Mammary epithelial cell (primary cell): ENCODE measurements at places on chromosomes 2 and 18.

- peak; percentile 93 for DNase-seq
Measured at GRCh38 chr2:85705680-85706039, 11.5 kb downstream of the GNLY start.

- no peak for DNase-seq
Measured at GRCh38 chr18:37412829-37413228, 152.8 kb downstream of the CELF4 start.

DNA sequence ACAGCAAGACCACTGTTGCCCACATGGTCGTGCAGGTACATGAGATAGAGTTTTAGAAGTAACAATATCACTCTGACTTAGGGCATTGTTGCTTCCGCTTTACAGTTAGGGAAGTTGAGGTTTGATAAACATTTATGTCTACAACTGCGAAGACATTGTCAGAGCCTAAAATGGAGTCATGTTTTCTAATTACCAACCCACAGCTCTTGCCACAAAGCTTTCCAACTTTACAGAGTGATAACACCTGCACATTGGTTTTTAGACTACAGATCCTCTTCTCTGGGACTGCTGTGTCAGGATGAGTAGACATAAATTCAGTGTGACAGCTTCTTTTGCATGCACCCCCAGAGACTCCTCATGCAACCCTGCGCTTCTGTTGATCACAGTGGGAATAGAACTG is 119.0 kb downstream of the FEZ2 start:
- no peak for DNase-seq

- no peak for DNase-seq
Measured at GRCh38 chr18:47716632-47717185, 213.8 kb downstream of the SMAD2 start.

DNA sequence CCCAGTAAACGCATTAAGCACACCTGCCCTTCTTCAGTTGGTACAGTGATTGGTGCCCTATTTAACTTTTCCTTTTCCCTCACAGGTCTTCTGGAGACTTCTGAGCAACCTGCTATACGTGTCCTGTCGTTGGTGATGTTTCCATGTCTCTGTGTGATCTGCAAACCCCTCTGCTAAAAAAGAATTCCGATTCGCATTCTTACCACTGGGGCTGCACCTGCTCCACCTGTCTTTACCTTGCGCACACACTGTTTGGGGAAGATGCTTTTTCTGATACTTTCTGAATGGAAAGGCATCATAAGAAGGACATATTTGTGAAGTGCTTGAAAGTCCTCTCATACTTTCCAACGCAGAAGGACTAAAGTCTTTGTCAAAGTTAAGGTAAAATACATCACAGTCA is 323.9 kb upstream of the SOX11 start:
- DNase-seq = no peak

- DNase-seq = no peak
Measured at GRCh38 chr2:70362661-70363060, 60.8 kb upstream of the FAM136A start.

GRCh38 chr2:229409751-229410181 is 138.7 kb upstream of the PID1 start:
- DNase-seq = no peak

DNA sequence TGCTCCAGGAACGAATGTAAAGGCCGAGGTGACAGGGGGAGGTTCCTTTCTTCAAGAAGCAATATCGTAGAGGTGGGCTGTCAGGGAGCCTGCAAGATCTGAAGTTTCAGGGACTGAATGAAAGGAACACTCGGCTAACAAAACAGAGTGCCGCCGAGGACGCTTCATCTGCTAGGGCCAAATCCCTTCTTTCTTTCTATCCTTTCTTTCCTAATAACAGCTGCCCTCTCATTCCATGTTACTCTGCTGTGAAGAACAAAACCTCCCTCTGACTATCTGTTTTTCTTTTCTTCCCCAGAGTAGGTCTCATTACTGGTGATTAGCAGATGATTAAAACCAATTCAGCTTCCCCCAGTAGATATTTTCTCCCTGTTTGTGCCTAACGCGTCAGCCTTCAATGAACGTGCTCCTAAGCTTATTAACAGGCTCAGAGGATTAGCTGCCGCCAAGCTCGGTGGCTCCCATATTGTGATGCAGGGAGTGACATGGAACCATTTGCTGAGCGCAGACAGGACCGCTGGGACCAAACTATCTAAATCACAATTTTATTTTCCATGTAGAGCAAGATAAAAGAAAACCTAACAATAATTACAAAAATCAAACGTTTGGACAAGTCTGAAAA is 414.6 kb downstream of the TMEM182 start:
- DNase-seq = no peak

- DNase-seq = no peak
Measured at GRCh38 chr2:198279026-198279425, 474.6 kb downstream of the PLCL1 start.

DNA sequence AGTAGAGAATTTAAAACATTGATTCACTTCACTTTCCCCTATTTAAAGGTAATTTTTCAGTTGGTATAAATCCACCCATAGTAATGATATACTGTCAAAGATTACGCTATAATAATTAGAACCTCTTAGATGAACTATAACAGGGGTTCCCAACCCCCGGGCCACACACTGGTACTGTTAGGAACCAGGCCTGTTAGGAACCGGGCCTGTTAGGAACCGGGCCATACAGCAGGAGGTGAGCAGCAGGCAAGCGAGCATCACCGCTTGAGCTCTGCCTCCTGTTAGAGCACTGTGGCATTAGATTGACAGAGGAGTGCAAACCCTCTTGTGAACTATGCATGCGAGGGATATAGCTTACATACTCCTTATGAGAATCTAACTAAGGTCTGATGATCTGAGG is 34.0 kb upstream of the CD302 start:
- DNase-seq = no peak

- peak; percentile 60 for DNase-seq
Measured at GRCh38 chr2:235766278-235766677, 272.4 kb downstream of the AGAP1 start.

DNA sequence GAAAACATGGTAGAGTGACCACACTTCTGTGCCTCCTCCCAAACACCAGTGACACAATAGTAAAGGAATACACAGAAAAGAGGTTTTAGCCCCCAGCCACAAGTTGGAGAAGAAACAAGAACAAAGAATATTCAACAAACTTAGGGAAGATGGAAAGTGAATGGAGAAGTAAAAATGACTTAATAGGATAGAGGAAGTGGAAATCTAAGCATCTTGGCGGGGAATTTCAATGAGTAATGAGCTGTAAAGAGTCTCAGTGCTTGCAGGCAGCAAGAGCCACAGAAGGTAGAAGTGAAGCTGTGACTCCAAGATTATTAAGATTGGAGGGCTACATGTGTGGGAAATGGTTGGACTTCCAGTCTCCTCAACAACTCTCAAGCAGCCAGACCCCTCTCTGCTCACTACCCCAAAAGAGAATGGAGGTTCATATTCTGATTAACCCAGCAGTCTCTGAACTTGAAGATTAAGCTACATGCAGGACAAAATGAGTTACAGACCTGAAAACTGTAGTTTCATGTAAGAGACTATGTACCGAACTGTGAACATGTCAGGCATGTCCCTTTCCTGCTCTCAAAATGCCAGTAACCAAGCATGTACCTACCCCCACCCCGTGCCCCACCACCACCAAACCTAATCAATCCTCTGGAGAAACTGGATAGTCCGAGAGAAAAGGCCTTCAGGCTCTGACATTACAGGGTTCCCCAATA is 16.9 kb upstream of the HNRNPLL start:
- peak; percentile 35 for DNase-seq

DNA sequence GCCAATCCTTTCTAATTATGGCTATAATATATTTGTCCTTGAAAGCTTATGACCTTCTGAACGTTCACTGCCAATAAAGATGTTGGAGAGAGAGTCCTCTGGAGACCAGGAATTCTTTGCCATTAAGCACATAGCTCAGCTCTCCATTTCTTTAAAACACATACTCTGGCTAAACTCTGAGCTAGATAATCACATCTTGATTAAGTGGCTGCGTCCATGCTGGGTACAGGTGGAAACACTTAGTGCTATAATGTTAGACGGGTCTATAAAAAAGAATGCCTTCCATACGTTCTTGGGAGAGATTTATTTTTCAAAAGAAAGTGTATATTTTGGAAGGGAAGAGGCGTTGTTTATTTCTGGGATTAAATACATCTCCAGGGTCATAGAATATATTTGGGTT is 314.5 kb downstream of the LPIN1 start:
- DNase-seq = no peak

- DNase-seq = no peak
Measured at GRCh38 chr2:154709215-154709614, 10.7 kb downstream of the KCNJ3 start.

DNA sequence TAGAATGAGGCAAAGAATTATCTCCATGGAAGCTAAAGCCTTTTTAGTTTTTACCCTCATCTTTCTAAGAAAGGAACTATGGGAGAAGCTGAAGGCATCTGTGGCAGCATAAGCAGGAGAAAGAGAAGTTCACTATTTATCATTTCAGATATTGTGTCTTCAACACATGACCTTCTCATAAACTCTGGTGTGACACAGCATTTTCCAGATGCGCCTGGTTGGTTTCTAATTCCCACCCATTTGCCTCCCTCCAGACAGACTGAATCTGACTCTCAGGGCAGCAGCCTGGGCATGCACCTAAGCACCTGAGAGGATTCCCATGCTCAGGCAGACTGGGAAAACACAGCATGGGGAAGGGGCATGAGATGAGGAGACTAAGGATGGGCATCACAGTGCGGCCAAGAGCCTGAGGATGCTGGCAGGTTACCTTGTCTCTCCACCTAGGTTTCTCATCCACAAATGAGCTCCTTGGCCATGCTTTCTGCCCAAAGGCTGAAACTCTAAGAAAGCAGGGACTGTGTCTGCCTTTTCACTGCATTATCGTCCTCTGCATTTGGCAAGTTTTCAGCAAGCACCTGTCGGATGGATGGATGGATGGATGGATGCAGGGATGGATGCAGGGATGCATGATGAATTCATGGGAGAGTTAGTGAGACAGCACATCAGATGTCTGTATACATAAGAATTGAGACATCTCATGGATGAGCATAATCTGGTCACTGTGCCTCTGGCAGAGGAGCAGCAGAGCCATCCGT is 28.8 kb upstream of the SULT1C4 start:
- DNase-seq = no peak

DNA sequence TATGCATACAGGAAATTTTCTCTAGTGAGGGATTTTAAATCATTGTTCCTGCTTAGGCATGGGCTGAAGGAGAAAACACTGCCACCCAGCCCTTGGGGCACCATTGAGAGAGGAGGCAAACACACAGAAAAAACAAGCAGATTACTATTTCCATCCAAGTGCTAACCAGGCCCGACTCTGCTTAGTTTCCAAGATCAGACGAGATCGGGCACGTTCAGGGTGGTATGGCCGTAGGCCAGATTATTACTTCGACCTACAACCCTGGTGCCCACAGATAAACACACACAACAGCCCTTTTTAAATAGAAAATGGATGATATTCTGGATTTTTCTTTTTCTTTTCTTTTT is 45.4 kb upstream of the RHOB start:
- peak; percentile 87 for DNase-seq

GRCh38 chr18:40249390-40250080 is 1705.5 kb upstream of the PIK3C3 start:
- DNase-seq = peak; percentile 11

DNA sequence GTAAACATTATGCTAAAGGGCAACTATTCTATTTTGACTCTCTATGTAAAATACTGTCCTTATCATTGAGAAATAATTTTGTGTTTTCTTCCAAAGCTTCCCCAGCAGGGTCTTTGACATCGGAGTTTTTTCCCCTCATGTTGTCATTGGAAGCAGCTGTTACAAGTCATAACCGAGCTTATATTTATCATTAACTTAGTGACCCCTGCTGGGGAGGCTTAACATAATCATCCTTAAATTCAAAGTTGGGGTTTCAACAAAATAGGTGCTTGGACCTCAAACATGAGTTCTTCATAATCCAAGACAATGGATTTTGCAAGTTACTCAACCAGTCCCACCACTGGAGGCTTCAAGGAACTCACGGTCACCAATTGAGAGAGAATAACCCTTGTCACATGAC is 330.9 kb downstream of the DCC start:
- DNase-seq = peak; percentile 1

GRCh38 chr2:1716441-1716840 is 27.9 kb downstream of the PXDN start:
- DNase-seq = no peak

GRCh38 chr2:69959425-69959824 is 2.0 kb downstream of the ASPRV1 start:
- DNase-seq = no peak

DNA sequence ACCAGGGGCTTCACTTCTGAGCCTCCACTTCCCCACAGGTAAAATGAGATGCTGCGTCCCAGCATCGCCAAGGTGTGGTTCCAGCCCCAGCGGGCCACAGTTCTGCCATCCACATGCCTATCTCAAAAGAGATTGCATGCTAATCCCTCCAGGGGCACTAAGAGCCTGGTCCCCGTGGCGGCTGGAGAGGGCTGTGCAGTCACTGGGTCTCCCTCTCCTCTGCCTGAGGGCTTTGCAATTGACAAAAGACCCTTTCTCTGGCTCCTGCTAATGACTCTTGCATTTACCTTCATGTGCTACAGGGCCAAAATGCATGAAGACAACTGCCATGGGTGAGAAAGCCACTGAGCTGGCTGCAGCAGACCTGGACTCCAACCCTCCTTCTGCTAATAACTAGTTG is 18.5 kb downstream of the ZBTB7C start:
- DNase-seq = no peak

GRCh38 chr2:24077535-24077877 is 1.4 kb upstream of the SF3B6 start:
- DNase-seq = no peak

GRCh38 chr18:5370332-5370731 is 74.8 kb upstream of the ZBTB14 start:
- DNase-seq = no peak

DNA sequence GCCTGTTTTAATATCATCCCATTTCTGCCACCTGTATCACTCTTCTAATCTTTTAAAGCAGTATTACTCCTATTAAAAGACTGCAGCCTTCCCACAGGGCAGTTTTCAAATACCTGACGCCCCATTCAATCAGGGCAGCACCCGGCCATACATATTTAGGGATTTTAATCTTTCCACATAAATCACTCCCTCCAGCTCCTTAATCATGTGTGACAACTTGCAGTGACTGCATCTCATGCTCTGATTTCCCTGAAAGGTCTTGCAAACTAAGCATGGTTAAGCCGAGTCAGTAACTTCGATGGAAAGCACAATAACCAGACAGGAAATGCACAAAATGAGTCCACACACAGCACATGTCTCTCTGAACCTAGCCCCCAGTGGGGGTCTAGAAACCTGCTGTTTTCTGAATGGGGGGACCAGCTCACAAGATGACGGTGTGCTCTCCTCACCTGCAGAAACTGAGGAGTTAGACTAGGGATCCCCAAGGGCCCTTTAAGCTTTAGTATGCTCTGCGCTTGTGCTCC is 116.9 kb upstream of the CREB1 start:
- DNase-seq = no peak
